ENCODE measurements at places on chromosomes 7 and 10.
A peak's percentile ranks its signal among the peaks of the same experiment; 100 is the strongest.

DNA sequence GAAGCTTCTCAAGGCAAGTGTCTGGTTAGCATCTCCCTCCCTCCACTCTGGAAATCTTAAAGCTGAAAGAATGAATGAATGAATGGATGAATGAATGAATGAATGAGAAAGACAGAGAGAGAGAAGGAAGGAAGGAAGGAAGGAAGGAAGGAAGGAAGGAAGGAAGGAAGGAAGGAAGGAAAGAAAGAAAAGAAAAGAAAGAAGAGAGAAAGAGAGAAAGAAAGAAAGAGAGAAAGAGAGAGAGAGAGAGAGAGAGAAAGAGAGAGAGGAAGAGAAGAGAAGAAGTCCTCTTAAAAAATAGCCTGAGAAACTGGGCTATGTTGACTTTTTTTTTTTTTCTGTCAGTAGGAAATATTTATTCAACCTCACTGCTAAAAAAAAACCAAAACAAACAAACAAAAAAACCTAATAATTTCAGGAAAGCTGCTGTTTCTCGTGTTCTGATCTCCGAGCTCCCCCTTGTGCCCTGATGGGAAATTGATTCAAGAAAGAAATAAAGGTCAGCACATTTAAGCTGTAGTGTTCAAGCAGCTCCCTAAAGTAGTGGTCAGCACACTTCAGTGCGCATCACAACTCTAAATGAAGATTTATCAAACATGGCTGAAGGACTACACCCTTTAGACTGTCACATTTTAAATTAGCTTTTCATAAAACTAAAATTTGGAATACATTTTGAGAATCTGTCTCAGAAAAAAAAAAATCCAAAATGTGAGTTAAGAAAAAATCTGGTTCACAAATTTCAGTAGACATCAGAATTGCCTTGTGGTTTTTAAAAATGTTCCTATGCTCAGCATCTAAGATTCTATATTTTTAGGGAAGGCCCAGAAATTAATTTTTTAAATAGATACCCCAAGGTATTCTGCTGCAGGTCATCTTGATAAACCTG is 154.3 kb downstream of the ELAPOR2 start:
- DNase-seq, result peak; percentile 43

DNA sequence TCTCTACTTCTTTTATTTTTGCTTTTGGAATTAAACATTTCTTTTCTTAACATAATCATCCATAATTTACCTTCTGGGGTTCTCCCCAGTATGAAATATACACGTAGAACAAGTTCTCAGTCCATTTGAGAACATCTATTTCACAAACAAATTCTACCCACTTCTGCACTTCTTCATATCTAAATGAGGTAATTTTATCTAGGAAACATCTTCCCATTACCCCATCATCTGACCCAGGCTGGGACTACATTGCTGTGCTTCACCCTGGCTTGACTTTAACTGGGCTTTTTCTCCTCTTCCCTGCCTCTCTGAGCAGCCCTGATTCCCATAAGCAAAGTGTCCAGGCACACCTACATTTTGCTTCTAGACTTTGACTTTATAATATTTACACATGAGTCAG is 43.3 kb upstream of the AMPH start:
- no peak for DNase-seq

GRCh38 chr10:43401627-43402026 is 7.4 kb downstream of the HNRNPF start:
- no peak for DNase-seq

GRCh38 chr7:112699725-112700513 is 90.3 kb downstream of the TMEM168 start:
- DNase-seq, result no peak

DNA sequence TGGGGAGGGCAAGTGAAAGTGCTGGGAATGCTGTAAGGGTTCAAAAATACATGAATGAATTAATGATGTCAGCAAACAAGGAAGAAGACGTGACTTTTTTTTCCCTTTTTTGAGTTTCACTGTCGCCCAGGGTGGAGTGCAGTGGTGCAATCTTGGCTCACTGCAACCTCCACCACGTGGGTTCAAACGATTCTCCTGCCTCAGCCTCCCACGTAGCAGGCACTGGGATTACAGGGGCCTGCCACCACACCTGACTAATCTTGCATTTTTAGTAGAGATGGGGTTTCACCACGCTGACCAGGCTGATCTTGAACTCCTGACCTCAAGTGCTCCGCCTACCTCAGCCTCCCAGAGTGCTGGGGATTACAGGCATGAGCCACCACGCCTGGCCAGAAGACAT is 30.0 kb downstream of the DENND10 start:
- DNase-seq, result no peak

DNA sequence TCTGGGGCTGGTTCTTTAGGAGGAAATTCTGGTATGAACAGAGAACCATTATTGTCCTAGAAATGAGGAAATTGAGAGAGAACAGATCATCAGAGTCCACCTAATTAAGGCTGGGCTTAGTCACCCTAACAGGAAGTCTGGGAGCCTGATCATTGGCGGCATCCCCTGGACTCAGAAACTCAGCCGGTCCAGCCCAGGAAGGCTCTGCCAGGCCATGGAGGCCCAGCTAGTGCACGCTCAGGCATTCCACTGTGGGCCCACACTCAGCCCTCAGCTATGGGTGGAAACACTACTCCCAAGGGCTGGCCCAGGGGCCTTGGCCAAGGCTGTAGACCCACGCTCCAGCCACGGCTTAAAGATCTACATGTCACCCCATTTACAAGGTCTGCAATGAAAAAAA is 109.2 kb downstream of the PTPN20 start:
- peak; percentile 77 for DNase-seq

DNA sequence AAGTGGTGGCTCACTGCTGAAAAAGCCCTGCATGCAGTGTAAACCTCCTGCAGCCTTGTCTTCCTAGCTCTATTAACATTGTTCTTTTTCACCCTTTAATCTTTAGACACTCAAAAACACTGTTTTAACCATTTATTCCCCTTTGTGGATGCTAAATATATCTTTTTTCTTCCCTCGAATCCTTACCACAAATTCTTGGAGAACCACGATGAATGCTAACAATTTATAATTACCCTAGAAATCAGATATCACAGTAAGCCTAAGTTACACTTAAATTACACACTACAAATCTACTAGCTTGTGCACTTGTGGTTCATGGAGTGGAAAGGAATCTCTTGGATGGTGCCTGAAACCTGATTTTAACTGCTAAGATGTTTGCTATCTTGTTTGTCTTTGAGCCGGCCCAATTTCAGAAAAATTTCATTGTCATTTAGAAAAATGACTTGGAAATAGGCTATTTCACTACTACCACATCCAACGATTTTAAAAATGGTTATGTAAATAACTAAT is 125.1 kb upstream of the NOBOX start:
- no peak for DNase-seq

DNA sequence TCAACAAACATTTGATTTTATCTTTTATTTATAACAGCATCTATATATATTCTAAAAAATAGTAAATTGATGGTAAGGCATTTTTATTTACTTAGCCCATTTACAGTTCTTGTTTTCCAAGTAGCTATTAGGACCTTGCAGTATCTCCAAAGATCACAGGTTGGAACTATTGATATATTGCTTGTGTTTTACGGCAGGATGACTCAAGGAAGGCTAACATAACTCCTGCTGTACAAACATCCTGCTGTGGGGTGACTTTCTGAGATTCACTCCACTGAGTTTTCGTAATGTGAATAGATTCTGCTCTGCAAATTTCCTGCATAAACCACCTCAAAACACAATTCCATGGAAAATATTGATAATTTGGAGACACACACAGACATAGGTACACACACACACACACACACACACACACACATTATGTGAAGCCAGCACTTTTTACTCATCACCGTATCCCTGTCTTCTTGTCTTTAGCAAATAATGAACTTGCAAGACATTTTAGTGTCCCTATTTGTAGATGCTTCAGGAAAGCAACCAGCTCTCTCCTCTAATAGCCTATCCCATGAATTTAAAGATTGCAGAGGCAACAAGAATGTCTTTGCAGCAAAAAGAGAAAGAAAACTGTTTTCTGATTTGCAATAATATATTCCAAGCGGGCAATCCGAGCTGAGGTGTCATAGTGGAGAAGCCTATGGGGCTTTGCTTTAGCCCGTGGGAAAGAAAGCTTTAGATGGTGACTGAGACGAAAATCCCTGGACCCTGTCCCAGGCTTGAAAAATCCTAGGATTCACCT is 722 bp downstream of the AGR2 start:
- no peak for DNase-seq

GRCh38 chr7:134395604-134396003 is 63.3 kb downstream of the AKR1B1 start:
- no peak for DNase-seq

DNA sequence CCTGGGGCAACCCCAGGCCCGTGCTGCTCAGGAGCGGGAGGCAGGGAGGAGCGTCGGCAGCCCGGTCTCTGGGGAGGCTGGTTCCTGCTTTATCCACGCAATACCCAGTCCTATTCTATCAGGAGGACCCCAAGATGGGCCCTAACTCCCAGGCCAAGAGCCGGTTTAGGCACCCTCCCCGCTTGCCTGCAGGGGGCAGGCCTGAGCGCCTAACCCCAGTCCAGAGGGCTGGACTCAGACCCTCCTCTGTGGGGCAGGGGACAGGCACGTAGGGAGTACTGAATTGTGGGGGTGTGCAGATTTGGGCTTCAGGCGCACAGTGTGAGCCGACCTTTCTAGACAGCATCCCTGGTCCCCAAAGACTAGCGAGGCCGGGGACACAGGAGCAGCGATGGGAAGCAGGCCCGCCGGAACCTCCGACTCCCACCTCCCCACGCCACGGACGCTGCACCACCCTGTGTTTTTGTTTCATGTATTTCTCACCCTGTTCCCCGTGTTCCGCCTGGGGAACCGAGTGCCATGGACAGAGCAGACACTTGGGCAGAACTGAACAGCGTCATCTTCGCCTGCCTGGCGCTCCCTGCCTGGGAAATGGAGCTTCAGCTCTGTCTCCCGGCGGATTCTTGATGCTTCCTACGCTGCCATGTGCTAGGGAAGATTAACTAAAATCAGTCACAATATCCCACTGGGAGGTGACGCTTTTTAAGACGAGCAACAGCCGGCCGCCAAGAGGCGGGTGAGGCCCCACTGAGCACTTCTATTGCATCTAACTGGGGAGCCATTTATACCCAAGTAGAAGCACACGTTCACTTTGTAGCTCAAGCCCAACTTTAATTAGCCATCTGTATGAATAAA is 5.3 kb downstream of the NUDT1 start:
- DNase-seq, result peak; percentile 15

DNA sequence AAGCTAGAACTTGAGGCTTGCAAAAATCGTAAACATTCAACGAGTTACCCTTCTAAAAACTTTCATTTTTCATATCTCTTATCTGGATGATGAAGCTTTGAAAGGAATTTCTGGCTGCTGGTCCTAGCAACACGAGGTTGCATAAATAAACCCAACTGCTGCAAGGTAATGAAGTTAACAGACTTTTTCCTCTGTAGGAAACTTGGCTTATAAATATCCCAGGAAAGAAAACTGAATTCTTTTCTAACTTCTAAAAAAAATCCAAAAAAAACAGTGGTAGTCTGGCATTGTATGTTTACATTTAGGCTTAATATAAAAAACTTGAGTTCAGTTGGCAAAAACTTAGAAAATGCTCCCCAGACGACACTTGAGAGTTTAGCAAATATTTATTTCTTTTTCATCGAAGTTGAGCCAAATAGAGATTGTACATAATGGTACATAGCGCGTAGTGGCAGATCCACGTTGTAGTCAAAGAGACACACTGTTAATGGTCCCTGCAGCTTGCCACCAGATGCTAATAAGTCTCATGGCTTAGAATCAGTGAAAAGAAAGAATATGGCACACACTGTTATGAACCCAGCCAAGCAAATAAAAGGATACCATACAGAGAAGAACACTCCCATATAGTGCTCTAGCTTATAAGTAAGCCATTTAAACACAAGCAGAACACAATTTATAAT is 200.3 kb upstream of the PCLO start:
- DNase-seq, result peak; percentile 9

GRCh38 chr7:6252748-6253147 is 19.7 kb downstream of the CYTH3 start:
- DNase-seq, result peak; percentile 73

- no peak for DNase-seq
These were observed 102.5 kb downstream of the VIM start for GRCh38 chr10:17330501-17330900.

DNA sequence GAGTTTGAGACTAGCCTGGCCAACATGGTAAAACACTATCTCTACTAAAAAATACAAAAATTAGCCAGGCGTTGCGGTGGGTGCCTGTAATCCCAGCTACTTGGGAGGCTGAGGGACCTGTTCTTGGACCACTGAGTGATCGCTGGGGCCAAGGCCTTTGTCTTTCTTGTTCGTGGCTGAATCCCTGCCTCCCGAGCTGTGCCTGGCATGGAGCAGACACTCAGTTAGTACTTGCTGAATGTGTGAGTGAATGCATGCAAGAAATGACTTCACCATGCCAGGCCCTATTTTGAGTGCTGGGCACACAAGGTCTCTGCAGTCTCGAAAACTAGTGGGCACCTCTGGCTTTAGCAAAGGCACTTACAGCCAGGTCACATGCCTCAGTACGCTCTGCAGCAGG is 85.1 kb downstream of the HIP1 start:
- DNase-seq, result no peak

DNA sequence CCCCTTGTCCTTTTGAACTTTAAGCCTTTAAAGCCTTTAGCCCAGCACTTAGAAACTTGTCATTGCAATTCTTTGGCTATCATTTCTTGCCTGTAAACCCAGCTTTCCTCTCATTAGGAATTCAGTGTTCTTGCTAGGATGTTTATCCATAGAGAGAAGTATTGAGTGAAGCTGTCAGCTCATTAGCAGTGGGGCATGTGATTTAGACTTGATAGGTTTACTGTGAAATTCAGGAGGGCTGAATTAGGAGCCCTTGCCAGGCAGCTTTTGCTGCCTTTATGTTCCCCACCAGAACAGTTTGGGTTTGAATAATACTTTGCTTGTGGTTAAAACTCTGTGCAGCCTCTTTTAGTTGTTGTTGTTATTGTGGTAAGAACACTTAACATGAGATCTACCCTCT is 39.5 kb downstream of the LHFPL3 start:
- no peak for DNase-seq

DNA sequence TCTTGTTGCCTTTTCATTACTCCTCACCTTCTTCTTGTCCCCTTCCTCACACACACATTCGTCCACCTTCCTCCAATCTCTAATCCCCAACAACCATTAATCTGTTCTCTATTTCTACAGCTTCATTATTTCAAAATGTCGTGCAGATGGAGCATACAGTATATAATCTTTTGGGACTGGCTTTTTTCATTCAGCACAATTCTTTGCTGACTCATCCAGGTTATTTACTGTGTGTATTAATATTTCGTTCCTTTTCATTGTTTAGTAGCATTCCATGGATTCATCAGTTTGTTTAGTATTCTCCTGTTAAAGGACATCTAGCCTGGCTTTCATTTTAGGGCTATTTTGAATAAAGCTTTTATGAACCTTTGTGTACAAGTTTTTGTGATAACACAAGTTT is 159.3 kb downstream of the PTPN20 start:
- no peak for DNase-seq

- DNase-seq, result no peak
These were observed 119.5 kb downstream of the TCF7L2 start for GRCh38 chr10:113069595-113069994.

Data from fibroblast of the aortic adventitia (primary cell).